ENCODE measurements at places on chromosomes 1 and 21.

DNA sequence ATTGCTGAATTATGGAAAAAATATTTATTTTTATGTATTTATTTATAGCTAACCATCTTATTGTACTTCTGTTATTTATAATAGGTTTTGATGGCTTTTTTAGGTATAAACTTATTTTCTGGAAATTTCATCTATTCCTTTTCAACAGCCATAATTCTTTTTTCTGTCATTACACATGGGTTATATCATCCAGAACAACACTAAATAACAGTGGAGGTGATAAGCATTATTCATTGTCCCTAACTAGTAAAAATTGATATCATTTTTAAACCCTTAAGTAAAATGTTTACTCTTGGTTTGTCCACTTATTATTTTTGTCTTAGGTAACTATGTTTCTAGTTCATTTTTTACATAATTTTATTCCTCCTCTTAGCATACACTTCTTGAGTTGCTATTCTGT is 309.1 kb downstream of the USH2A start:
- DNase-seq: no peak

DNA sequence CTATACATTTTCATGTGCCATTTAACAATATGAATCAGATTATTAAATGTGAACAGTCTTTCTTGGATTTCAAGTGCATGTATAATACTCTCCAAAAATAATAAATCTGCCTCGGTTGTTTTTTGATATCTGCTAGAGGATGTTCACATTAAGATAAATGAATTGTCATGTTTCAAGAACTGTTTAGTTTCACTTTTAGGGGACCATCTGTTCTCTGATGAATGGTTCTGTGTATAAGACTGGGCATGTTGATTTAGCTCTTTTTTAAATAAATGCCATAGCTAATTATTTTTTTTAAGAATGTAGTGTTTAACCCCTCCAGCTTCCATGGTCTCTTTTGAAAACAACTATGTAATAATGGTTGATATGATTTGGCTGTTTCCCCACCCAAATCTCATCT is 1245.1 kb upstream of the ADGRL4 start:
- DNase-seq: no peak

DNA sequence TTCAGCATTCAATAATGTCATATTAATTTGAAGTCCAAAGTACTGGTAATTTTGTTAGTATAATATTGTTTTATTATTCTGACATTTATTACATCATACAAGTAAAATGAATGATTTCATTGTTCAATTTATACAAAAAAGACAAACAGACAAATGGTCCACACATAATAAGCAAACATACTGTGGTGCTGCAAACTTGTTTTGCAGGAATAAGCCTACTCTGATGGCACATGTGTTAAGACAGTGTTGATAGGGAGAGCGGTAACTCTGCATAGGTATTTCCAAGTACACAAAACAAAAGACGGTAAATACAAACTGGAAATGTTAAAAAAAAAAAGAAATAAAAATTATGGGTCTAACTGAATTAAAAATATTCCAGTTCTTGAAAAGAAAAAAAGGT is 59.7 kb upstream of the DPYD start:
- DNase-seq: no peak

DNA sequence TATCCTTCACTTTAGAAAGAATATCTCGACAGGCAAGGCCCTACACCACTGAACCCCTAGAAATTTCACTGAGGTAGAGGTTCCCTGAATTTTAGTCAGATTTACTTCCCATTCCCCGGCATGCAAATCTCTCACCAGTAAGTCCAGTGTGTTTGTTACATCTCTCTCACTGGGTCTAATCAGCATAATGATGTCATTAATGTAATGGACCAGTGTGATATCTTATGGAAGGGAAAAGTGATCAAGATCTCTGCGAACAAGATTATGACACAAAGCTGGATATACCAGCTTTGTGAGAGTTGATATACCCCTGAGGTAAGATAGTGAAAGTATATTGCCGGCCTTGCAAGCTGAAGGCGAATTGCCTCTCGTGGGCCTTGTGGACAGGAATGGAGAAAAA is 7.9 kb downstream of the RNU11 start:
- no peak for DNase-seq

DNA sequence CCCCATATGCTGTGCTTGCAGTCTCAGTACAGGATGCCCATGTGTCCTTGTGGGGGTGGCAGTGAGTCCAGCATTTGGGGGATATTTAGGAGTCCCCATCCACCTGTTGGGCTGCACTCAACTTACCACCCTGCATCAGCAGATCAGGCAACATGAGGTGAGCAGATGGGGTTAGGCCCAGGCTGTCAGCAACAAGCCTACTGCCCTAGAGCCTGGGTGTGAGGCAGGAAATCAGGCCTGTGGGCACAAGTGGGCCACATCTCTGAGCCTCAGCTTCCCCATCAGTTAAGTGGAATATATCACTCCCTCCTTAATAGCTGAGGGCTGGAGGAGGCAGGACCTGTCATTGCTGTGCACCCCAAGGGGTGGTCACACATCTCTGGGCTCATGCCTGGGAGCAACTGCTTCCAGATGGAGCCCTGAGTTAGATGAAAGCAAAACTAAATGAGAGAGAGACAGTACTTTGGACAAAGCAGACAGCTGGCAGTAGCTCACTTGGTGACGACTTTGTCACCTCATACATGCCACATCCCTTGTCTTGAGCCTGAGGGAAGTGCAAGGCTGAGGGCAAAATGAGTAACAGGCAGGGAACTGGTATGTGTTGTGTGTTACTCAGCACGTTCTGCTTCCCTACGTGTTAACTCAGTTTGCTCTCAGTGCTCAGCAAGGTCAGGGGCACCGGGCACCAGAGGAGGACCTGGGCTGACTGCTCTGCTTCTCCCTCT is 48.4 kb downstream of the TRIM11 start:
- DNase-seq: no peak

GRCh38 chr1:209775678-209776077 is 8.7 kb downstream of the C1orf74 start:
- DNase-seq: no peak

DNA sequence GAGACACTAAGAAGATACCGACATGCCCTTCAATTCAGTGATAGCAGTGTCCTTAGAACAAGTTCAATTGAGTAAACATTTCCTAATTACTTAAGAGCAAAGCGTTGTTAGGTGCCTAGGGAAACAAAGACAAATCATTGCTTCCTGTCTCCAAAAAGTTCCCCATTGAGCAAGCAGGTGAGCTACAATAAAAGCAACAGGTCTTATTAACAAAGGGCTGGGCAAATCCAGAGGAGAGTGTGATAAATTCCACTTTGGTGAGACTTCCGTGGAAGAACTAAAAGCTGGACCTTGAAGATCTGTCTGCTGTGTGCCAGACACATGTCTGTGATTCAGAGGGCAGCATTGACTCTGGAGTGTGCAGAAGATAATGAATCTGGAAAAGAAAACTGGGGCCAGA is 1.9 kb upstream of the TUT4 start:
- no peak for DNase-seq

- no peak for DNase-seq
Measured at GRCh38 chr21:27582948-27583430, 616.1 kb upstream of the ADAMTS5 start.

Data from suppressor macrophage (primary cell).